ENCODE measurements at places on chromosomes 7 and 10.

DNA sequence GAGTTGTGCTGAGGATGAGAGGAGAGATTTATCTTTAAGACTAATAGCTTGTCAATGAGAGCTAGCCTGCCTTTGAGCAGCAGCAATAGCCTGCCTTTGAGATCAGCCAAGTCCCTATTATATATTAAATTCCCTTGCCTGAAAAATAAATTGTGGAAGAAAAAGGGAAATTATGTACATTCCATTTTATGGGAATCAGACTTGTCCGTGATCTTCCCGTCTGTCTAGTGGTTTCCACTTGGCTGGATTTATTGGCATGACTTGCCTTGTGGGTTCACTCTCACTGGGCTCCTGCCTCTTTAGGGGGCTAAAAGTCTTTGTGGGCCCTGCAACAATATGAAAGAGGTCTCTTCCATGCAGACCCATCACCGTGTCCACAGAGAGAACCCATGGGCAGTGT is 171.7 kb upstream of the FRMD4A start:
- DNase-seq = no peak

- no peak for DNase-seq
Measured at GRCh38 chr7:150962553-150963399, 15.3 kb downstream of the KCNH2 start.

GRCh38 chr10:73019100-73019499 is 64.5 kb upstream of the PLA2G12B start:
- DNase-seq = no peak

- no peak for DNase-seq
Measured at GRCh38 chr10:71804077-71804476, 30.8 kb upstream of the VSIR start.

GRCh38 chr7:64630496-64630895 is 35.4 kb upstream of the ZNF107 start:
- no peak for DNase-seq

GRCh38 chr10:44293842-44294241 is 91.1 kb downstream of the CXCL12 start:
- no peak for DNase-seq

DNA sequence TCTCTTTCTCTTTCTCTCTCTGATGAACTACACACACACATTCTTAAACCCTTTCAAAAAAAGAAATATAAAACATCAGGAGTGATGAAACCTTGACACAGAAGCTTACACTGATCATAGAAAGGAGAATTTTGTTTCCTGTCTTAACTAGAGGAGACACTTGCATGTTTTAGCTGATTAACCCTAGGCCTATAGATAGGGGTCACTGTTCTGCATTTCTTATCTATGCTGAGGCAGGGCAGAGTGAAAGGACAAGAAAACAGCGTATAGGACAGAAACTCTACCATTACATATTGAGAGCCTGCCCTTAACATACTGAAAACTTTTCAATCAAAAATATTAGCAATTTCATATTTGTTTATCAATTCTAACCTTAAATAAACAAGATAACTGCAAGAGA is 680.6 kb upstream of the MBL2 start:
- no peak for DNase-seq

DNA sequence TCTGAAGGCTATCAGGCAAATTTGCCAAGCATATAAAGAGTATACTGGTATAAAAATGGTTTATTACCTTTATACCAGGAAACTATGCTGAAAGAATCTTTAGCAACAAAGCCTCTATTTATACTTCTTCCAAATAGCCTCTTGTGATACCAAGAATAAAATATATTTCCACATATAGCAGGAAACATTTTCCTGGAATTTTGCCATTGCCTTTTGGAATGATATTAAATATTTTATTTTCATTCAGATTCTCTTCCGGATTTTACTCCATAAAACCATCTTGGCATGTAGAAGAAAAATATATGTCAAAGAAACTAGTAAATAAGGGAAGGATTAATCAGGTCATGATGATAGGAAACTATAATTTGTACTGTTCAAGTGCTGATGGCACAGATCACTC is 17.7 kb downstream of the SOSTDC1 start:
- DNase-seq = no peak

- no peak for DNase-seq
Measured at GRCh38 chr10:132421847-132422751, 25.1 kb downstream of the PWWP2B start.

GRCh38 chr10:5618042-5618441 is 48.4 kb downstream of the ASB13 start:
- no peak for DNase-seq

GRCh38 chr10:46530249-46531186 is 25.9 kb downstream of the GPRIN2 start:
- DNase-seq = no peak

DNA sequence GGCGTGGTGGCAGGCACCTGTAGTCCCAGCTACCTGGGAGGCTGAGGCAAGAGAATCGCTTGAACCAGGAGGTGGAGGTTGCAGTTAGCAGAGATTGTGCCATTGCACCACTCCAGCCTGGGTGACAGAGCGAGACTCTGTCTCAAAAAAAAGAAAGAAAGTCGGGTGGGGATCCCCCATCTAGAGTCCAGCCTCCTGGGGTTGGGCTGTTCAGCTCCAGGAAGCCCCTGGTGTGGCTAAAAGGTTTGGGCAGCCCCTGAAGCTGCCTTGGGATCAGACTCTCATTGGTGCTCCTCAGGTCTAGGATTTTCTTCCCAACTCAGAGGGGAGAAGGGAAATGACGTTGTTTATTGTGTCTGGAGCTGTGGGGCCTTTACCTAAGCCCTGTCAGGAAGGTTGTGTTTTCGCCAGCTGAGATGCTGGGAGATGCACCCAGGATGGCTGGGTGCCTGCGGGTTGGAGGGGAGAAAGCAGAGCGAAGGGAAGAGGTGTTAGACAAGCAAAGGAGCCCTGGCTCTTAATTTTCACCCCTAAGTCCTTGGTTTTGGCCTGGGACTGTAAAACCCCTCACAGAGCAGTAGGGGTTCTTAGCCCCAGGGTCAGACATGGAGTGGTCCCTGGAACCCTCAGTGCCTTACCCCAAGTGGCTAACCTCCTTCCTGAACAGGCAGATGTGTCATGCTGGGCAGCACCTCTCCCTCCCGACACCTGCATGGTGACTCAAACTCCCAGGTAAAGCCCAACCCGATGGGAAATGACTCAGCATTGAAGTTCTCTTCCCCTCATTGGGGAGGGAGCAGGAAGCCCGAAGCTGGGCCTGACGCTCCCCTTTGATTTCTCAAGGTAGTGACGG is 21.1 kb downstream of the PLAU start:
- DNase-seq = no peak

Data from cortex of kidney (tissue), 1 donor.